ENCODE measurements at places on chromosomes 7 and 10.

- DNase-seq, result peak; percentile 25
Observed at GRCh38 chr7:142854372-142855113, at the start of gene EPHB6. Gene EPHB6 (plus strand): TSS chr7:142855076. CDS start chr7:142863228, 8,152 bp downstream.

GRCh38 chr10:34821587-34822585, 6.8 kb upstream of the PARD3 start:
- DNase-seq, result peak; percentile 35

DNA sequence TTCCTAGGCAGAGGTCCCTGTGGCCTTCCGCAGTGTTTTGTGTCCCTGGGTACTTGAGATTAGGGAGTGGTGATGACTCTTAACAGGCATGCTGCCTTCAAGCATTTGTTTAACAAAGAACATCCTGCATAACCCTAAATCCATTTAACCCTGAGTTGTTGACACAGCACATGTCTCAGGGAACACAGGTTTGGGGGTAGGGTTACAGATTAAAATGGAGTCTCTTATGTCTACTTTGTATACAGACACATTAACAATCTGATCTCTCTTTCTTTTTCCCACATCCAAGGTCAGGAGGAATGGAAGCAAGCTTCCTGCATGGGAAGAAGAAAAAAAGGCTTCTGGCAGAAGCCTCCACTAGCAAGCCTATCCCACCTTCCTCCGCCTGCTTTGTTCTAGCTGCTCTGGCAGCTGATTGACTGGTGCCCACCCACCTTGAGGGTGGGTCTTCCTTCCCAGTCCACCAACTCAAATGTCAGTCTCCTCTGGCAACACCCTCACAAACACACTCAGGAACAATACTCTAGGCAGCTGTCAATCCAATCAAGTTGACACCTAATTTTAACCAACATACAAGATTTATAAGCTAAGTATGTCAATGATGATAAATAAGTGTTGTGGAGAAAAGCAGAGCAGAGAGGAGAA, 176.5 kb upstream of the CCZ1B start:
- no peak for DNase-seq

- peak; percentile 52 for DNase-seq
Observed at GRCh38 chr7:7913504-7913903, 55.1 kb upstream of the GLCCI1 start.

GRCh38 chr7:135575296-135575695, 17.6 kb downstream of the NUP205 start:
- no peak for DNase-seq
